G401 (cell line): ENCODE measurements at places on chromosomes 7 and 10. TPM values are rescaled to one million over a fixed set of nuclear protein-coding genes. Genes with fewer than 3 reads are reported as not detected.

CCDC3 gene
- not detected in 2 replicates for total RNA-seq

FAM25G gene
- total RNA-seq, result not detected in 2 replicates

- DNase-seq, result no peak
These were observed 156.5 kb upstream of the CHST15 start for GRCh38 chr10:124249812-124250432.

DNA sequence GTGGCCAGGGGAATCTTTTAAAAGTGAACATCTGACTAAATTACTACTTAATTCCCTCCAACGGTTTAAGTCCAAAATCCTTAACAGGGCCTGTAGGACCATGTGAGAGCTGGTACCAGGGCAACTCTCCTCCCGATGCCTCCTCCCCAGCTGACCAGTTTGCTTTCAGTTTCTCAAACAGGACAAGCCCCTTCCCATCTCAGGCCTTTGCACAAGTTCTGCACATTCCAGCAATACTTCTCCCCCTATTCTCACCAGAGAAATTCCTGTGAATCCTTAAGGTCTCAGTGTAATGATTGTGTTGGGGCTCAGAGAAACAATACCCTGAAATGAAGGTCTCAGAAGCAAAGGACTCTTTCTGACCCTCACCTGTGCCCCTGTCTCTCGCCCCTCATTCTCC lies 8.0 kb upstream of the CALHM1 start:
- no peak for DNase-seq
